D721Med (cell line): ENCODE measurements at places on chromosomes 16 and 17.

- DNase-seq = no peak
These were observed 117.9 kb downstream of the CYLD start for GRCh38 chr16:50859628-50860360.

- no peak for DNase-seq
These were observed 42.0 kb upstream of the TMC5 start for GRCh38 chr16:19375561-19376158.

- DNase-seq = no peak
These were observed 5.2 kb downstream of the HSDL1 start for GRCh38 chr16:84139628-84140258.

- no peak for DNase-seq
These were observed 5.1 kb downstream of the CEMP1 start for GRCh38 chr16:2526135-2526534.

GRCh38 chr16:70788668-70789594 lies 12.0 kb downstream of the VAC14 start:
- DNase-seq = no peak

DNA sequence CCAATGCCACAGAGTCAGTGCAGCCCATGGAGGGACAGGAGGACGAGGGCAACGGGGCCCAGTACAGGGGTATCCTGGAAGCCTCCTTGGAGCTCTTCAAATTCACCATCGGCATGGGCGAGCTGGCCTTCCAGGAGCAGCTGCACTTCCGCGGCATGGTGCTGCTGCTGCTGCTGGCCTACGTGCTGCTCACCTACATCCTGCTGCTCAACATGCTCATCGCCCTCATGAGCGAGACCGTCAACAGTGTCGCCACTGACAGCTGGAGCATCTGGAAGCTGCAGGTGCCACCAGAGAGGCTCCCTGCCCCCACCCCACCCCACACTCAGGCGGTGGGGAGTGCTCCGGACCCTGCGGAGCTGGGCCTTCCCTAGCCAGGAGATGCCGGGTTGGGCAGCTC lies 16.6 kb downstream of the TRPV2 start:
- no peak for DNase-seq

GRCh38 chr16:12403746-12404658 lies 399.7 kb downstream of the CPPED1 start:
- no peak for DNase-seq

DNA sequence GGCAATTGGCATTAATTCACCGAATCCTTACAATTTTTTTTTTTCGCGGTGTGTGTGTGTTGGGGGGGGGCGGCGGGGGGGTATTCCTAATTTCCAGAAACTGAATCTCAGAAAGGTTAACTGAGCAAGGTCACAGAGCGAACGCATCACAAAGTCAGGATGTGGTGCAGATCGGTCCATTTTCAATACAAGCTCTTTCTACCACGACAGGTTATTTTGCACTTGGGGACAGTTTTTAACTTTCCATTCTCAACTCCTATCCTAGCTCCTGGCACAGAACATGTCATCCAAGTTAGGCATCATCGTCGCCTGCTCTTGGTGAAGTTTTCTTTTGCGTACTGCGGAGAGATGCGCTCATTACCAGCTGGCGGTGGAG lies 15.4 kb upstream of the ERN1 start:
- no peak for DNase-seq

GRCh38 chr17:82110298-82110697 lies 12.3 kb upstream of the FASN start:
- no peak for DNase-seq

DNA sequence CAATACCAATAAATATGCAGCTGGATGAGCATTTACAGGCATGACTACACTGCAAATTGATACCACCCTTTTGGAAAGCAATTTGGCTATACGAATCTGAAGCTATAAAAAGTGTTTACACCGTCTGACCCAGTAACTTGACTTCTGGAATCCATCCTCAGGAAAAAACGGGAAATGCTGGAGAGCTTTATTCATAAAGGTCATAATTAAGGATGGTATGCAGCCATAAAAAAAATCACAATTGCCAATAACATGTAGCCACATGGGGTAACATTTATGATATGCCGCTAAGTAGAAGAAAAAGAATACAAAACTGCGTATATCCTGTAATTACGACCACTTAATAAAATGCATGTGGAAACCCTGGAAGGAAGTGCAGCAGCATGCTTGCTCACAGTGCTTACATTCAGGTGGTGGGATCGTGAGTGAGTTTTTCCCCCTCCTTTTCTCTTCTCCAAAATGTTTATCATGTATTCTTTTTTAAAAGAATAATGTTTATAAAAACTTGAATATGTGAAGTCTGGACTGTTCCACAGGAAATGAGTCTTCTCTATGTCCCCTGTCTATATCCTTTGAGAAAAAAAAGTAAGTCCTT lies 34.2 kb downstream of the COPRS start:
- no peak for DNase-seq

DNA sequence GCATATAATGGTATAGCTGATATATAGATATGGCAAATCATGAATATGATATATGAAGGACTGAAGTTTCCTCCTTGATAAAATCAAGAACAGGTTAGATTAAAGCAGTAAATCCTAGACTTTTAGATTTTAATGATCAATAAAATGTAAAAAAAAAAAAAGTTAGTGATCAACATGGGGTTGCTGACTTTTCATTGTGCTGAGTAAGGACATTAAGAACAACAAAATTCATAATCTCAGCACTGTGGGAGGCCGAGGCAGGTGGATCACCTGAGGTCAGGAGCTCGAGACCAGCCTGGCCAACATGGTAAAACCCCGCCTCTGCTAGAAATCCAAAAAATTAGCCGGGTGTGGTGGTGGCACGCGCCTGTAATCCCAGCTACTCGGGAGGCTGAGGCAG lies 10.4 kb upstream of the CHD3 start:
- DNase-seq = no peak

- no peak for DNase-seq
These were observed 683.5 kb downstream of the MAF start for GRCh38 chr16:78916928-78917545.

DNA sequence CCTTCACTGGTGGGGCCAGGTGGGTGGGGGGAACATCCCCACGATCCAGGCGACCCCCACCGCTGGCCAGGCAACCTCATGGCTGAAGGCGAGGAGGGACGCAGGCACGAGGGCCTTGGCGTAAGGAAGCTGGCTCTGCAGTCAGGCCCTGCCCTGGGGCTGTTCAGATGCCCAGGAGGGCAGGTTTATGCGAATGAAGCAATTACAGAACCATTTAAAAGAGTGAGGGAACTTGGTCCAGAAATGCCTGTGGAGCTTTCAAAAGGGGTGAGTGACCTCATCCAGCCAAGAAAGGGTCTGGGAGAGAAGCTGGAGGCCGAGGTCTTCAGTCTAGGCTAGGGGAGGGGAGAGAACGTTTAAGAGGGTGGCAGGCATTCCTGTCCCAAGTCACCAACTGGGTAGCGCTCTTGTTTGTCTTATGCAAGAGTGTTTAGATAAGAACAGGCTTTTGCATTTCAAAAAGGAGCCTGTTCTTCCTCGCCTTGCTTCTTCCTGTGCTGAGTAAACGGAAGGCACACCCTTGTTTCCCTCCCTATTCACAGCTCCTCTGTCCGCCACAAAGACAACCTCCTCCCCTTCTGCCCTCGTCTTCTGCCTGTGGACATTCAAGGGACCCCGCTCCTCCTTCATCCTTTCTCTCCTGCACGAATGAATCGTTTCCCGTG lies 183.5 kb upstream of the SDK2 start:
- no peak for DNase-seq

DNA sequence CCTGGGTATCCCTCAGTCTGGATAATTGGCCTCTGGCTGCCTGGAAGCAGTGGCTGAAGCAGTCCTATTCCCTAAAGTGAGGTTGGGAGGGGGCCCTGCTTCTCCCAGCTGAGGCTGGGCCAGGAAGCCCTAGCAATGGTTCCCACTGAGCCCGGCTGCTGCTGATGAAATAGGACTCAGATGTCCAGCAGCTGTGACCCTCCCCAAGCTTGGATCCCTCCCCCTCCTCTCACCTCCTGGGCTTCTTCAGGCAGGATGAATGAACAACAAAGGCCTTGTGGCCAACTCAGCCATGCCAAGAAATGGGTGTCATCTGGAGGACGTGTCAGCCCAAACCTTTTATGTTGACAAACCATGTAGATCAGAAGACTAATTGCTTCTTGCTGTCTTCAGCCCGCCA lies 42.0 kb downstream of the AXIN2 start:
- no peak for DNase-seq

- DNase-seq = no peak
These were observed 319.5 kb upstream of the SOX9 start for GRCh38 chr17:71801301-71801700.

DNA sequence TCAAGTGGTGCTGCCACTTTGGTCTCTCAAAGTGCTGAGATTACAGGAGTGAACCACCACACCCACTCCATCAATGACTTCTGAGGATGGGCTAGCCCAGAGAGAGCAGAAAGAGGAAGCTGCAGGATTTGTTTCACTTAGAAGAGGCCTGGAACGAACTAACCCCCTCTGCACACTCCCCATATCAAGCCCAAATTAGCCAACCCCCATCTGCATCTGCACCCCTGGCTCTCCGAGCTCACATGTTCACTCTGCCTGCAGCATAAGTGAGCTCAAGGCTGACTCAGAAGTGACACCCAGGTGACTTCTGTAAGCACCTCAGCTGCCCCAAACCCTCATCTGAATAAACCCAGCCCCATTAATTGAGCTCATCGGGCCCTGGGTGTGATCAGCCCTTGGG lies 4.8 kb downstream of the SCNN1G start:
- no peak for DNase-seq

- no peak for DNase-seq
These were observed 6.8 kb downstream of the SCARF1 start for GRCh38 chr17:1638624-1639300.

DNA sequence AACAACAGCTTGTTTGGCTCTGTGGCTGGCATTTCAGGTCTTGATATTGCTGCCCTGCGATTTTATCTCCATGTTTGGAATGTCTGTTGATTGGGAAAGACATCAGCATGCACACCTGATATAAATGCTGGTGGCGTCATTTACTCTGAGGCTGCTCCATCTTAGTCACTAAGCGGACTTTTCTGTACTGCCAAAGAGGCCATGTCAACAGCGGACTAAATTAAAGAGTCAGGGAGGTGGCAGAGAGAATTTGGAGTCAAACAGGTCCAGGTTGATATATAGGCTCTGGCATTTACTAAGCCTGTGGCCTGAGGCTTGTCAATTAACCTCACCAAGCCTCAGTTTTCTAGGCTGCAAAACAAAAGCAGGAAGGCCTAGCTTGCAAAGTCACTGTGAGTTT lies 6.2 kb downstream of the RBFOX1 start:
- DNase-seq = no peak

- no peak for DNase-seq
These were observed 3.5 kb downstream of the CHAD start for GRCh38 chr17:50465171-50465570.

DNA sequence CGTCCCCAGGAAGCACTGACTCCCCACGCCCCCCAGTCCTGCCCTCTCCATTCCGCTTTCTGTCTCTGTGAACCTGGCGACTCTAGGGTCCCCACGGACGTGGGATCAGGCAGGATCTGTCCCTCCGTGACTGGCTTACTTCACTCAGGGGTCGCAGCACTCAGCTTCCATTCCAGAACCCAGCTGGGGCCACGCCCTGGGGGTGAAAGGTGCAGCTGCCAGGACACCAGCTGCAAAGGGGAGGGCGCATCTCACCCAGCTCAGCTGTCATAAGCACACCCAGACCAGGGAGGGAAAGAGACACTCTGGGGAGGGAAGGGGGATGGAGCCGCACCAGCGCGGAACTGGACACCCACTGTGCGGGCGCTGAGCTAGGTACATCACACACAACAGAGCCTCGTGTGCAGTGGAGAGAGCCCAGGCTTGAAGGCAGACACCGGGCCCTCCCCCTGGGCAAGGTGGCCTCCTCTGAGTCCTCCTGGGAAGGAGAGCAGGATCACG lies 18.5 kb upstream of the HEXD start:
- DNase-seq = no peak
